Kidney glomerular epithelial cell (primary cell): ENCODE measurements at places on chromosomes 11 and 22.
A peak's percentile ranks its signal among the peaks of the same experiment; 100 is the strongest.

GRCh38 chr11:1755692-1756561 lies 5.5 kb upstream of the IFITM10 start:
- DNase-seq: no peak

DNA sequence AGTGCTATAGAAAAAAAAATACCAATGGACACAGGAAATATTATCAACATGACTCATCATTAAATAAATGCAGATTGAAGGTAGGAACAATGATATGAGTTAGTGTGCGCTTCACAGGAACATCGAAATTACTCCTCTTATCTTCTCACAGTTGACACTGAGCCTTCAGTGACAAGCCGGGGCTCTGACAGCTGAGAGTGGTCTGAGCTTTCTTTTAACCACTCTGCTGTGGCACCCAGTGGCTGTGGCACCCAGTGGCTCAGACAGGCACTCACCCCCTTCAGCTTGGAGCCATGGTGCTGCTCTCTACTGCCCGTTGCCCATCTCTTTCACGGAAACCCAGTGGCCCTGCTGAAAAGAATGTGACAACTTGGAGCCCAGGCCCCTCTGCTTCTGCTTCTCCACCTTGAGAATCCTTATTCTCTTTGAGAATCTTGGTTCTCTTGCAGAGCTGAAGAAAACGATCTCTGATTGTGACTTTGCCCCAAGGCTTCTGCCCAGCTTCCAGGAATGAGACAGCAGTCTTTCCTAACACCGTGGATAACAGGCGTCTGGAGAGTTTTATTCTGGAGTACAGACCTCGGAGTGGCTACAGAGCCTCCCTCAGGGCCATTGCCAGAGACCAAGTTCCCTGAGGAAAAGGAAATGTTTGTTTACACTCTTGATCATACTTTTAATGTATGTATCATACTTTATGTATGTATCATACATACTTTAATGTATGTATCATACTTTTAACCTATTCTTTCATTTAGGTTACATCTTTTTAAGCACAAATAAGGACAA lies 37.1 kb upstream of the OR8B8 start:
- no peak for DNase-seq

DNA sequence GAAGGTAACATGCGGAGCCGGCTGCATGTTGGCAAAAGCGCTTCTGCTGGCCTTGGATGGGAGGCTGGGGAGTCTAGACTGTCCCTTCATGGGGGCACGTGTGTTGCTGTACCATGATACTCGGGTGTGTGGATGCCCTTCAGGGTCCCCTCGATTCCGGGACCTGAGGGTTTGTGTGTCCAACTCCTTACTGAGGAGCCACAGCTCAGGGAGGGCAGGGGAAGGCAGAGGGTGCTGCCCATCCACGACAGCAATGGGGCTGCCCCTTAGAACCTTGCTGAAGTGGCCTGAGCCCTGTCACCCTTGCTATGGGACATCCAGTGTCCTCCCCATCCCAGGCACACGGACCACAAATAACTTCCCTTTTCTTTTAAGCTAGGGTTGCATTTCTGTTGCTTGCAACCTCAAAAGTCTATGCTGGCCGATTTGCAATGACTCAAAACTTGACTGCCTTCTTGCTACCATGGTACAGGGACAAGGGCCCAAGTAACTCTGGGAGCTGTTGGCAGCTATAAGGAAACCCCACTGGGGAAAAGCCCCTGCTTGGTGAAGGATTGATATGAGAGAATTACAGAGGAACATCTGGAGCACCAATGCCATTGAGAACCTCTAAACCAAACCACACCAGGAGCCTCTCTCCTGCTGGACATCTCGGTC lies 43.8 kb downstream of the RTL6 start:
- DNase-seq: no peak

DNA sequence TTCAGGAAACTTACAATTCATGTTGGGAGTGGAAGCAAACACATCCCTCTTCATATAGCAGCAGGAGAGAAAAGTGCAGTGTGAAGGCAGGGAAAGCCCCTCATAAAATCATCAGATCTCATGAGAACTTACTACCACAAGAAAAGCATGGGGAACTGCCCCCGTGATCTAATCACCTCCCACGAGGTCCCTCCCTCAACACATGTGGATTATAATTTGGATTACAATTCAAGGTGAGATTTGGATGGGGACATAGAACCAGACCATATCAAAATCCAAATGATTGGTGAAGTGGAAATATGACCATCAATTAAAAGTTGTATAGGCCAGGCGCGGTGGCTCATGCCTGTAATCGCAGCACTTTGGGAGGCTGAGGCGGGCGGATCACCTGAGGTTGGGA lies 1268.0 kb downstream of the JRKL start:
- DNase-seq: no peak

GRCh38 chr11:112004389-112004788 lies 20.8 kb upstream of the DLAT start:
- DNase-seq: no peak

- no peak for DNase-seq
Measured at GRCh38 chr11:75668451-75669297, at the start of gene MAP6. TSS of gene MAP6 (minus strand) at chr11:75669038. CDS start at chr11:75668369, 669 bp downstream.

DNA sequence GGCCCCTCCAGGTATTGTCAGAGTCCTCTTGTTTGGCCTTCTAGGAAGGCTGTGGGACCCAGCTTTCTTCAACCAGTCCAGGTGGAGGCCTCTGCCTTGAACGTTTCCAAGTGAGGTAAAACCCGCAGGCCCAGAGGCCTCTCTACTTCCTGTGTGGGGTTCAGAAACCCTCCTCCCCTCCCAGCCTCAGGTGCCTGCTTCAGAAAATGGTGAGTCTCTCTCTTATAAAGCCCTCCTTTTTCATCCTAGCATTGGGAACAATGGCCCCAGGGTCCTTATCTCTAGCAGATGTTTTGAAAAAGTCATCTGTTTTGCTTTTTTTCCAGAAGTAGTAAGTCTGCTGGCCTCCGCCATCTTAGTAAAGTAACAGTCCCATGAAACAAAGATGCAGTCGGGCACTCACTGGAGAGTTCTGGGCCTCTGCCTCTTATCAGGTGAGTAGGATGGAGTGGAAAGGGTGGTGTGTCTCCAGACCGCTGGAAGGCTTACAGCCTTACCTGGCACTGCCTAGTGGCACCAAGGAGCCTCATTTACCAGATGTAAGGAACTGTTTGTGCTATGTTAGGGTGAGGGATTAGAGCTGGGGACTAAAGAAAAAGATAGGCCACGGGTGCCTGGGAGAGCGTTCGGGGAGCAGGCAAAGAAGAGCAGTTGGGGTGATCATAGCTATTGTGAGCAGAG lies at the start of gene CD3E:
CD3E (plus strand) TSS at position 163 of the 681 bp plus-strand sequence; CDS start at position 386, 223 bp downstream.
- no peak for DNase-seq

DNA sequence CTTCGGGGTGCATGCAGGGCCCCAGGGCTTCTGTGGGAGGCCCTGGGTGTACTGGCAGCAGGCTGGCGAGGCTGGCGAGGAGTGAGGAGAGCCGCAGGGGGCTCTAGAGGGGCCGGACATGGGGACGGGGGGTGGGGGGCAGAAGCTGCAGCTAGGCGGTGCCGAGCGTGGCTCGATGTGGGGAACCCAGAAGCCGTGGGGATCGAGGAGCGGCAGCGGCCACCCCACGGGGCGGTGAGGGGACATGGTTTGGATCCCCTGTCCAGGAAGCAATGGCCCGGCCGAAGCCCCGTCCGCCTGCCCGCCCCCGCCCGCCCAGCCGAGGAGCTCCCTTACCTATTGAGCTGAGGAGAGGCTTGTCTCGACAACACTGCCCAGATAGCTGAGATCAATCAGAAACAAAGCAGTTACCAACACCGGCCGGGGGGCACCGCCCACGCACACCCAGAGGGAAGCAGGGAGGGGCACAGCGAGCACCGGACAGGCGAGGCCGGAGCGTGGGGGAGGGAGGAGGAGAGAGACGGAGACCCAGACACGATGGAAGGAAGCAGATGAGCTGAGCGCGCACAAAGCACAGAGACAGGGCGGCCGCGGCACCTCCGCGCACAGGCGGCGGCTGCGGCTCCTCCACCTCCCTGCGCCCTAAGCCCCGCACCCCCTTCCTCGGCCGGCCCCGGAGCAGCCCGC lies 38.7 kb downstream of the IGSF9B start:
- no peak for DNase-seq

DNA sequence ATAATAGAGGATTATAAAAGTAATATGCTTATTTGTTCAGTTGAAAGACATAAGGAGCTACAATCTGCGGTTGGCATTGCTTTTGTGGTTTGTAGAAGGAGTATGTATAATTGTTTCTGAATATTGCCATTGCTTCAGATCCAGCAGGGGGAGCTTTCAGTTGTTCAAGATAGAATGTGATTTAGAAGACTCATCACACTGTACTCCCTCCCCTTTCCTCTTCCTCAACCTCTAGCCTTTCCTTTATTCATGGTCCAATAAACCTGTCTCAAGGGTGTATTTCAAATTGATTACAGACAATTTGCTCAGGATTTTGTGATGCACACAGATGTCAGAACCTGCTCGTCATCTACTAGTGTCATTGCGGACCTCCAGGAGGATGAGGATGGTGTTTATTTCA lies 9.8 kb downstream of the PRMT3 start:
- DNase-seq: peak; percentile 60

GRCh38 chr22:23695571-23696325 lies 4.9 kb downstream of the RGL4 start:
- no peak for DNase-seq

- no peak for DNase-seq
Measured at GRCh38 chr11:57175478-57175877, 6.3 kb upstream of the LRRC55 start.

DNA sequence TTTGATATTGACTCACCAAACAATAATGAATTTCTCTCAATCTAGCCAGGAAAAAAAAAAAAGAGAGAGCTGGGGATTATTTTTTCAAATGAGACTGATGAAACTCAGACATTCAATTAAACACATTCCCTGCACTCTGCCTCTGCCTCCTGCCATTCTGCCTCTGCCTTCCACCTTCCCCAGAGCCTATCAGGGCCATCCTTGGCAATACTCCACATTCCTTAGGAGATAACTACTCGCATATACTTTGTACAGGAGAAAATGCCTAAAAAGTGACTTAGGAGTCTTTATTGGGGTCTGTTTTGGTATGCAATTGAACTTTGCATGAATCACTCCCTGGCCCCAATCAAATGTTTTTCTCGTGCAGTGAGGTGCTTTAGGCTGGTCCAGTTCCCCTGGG lies 246.6 kb upstream of the PLET1 start:
- DNase-seq: no peak

- DNase-seq: no peak
Measured at GRCh38 chr11:11793073-11793472, 48.7 kb upstream of the USP47 start.

GRCh38 chr11:55474321-55474720 lies 79.9 kb upstream of the OR4C15 start:
- DNase-seq: no peak

DNA sequence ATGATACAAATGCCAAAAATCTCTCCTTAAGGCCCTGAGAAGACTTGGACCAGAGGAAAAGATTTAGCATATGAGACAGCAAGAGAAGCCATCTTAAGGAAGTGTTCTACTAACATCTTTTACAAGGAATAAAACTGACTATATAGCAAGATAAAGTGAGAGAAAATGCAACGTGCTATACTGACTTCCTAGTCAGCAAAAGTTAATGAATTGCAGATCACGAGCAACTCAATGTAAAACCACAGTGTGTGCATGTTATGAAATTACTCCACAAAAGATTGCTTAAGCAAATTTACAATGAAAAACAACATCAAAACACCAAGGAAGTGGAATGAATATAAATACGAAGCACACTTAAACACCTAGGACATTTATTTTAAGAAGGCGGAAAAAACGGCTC lies 187.5 kb downstream of the CADM1 start:
- DNase-seq: no peak

DNA sequence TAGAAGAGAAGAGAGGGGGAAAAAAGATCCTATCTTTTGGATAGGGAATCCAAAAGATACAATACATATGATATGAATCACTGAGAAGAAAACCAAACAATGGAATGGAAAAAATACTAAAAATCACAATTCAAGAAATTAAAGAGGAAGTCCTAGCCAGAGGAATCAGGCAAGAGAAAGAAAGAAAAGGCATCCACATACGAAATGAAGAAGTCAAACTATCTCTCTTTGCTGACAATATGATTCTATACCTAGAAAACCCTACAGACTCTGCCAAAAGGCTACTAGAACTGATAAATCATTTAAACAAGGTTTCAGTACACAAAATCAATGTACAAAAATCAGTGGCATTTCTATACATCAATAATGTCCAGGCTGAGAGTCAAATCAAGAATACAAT lies 91.4 kb downstream of the EFCAB6 start:
- no peak for DNase-seq

DNA sequence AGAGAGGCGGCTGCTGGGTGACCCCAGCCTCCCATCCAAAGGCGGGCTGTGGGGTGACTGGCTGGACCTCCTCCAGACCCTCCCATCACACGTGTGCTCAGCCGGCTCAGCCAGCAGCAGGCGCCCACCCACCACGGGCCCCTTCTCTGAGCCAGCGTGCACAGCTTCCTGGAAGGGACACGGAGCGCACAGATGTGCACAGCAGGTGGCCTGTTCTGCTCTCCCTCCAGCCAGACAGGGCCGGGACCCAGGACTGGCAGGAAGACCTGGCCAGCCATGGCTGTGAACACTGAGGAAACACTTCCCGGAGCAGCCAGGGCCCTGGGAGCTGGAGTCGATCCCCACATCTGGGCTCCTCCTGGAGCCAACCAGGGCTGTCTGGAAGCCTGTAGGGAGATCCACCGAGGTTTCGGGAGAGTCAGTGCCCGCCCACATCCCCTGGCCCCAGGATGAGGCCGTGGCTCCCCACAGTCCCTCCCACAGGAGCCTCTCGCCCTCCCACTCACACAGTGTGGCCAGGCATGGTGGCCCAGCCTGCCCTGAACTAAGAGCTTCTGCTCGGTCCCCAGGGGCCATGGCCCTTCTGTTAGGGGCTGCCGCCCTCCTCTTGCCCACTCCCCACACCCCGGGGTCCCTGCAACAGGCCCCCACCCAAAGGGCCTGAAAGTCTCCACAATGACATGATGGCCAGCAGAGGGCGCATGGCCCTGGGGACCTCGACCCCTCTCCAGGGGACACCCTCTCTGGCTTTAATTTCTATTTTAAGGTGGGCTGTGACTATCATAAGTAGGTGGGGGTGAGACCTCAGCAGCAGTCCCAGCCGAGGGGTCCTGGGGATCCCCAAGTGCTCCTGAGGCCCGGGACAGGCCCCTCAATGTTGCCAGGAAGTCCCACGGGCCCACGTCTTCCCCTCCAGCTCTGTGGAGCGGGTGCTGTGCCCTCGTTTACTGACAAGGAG lies 90.6 kb upstream of the FGF3 start:
- no peak for DNase-seq

DNA sequence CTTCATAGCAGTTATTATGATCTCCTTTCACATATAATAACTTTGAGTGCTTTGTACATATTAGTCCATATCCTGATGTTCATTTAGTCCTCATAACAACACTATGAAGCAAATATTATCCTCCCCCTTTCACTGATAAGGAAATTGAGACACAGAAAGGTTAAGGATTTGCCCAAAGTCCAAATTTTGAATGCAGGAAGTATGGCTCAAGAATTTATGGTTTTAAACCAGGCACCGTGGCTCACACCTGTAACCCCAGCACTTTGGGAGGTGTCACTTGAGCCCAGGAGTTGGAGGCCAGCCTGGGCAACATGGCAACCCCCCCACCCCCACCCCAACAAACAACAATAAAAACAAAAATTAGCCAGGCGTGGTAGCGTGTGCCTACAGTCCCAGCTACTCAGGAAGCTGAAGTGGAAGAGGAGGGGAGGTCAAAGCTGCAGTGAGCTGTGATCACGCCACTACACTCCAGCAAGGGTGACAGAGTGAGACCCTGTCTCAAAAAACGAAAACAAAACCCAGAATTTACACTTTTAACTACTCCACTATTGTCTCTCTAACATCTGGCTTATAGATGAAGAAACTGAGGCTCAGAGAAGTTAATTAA lies 8.6 kb downstream of the CCDC34 start:
- DNase-seq: no peak
